ENCODE measurements at places on chromosomes 1 and 21. TPM values are rescaled to one million over a fixed set of nuclear protein-coding genes. Genes with fewer than 3 reads are reported as not detected.

DNA sequence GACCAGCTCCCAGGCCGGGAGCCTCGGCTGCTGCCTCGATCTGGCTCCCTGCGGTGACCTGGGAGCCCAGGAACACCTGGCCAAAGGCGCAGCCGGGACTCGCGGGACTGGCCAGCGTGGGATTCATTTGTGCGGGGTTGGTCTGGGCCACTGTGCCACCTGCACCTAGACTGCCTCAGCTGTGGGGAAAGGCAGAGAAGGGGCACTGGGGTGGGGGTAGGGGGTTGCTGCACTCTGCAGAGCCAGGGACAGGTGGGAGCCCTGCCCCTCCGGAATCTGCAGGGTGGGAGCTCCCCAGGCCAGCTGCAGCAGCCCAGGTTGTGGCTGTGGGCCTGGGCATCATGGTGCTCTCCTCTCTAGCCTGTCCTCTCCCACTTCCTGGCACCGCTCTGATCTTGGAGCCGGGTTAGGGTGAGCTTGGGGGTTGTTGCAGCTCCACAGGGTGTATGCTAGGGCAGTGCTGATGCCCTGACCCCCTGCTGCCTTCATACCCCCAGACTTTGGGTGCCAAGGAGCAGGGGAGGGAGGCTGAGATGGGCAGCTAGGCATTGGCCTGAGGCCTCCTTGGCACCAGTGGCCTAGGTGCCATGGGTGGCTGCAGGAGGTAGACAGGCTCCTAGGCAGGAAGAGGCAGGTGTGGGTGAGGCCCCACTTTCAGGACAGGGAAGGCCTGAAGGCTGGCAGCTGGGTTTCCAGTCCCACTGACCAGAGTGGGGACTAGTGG lies 57.5 kb upstream of the ETV3 start:
- H3K27ac ChIP-seq, result no peak overlapping the region
- no peaks in the 10 kb centered on the region for H3K27me3 ChIP-seq
- H3K4me3 ChIP-seq, result no peak overlapping the region
- no peaks in the 10 kb centered on the region for H3K36me3 ChIP-seq

- no peaks in the 10 kb centered on the region for H3K27me3 ChIP-seq
- no peaks in the 10 kb centered on the region for H3K36me3 ChIP-seq
- peaks cover 31% of the 10 kb centered on the region for H3K4me1 ChIP-seq
- H3K4me3 ChIP-seq, result no peak overlapping the region
Observed at GRCh38 chr21:45889961-45890360, 91.6 kb upstream of the COL6A1 start.

GRCh38 chr1:97864615-97865014 lies 56.2 kb downstream of the DPYD start:
- H3K36me3 ChIP-seq, result no peaks in the 10 kb centered on the region
- H3K27ac ChIP-seq, result no peak overlapping the region
- H3K27me3 ChIP-seq, result no peaks in the 10 kb centered on the region
- no peak for DNase-seq
- H3K4me3 ChIP-seq, result no peak overlapping the region

GRCh38 chr1:155942578-155943141 lies 1.2 kb downstream of the RXFP4 start:
- no peak overlapping the region for H3K4me3 ChIP-seq
- no peak overlapping the region for H3K27ac ChIP-seq
- peaks cover 29% of the 10 kb centered on the region for H3K4me1 ChIP-seq
- H3K36me3 ChIP-seq, result no peaks in the 10 kb centered on the region
- DNase-seq, result no peak
- no peaks in the 10 kb centered on the region for H3K27me3 ChIP-seq

DNA sequence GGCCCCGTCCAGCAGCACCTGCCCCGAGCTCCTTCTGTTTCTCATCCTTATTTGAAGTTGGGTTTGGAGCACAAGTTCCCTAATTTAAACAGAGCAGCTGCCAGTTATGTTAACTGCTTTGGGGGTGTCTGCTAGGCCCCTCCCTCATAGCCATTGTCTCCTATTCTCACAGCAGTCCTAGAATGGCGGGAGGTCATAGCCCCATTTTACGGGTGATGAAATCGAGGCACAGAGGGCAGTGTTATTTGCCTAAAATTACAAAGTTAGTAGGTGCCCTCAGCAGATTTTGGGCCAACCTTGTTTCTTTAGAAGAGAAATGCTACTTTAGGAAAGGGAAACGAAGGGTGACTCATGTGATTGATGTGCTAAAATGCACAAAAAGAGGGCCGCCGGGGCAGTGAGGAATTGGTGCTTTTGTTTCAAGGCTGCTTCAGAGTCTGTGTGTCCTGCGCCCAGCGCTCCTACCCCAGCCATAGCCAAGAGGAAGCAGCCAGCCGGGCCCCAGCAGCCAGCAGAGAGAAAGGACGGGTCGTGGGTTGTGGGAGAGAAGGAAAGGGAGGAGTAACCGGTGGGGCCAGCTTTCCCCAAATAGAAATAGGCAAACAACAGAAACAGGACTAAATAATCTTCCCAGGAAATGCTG lies 13.0 kb downstream of the VANGL1 start:
- H3K27me3 ChIP-seq, result no peaks in the 10 kb centered on the region
- no peak for DNase-seq
- peaks cover 37% of the 10 kb centered on the region for H3K4me1 ChIP-seq
- H3K4me3 ChIP-seq, result no peak overlapping the region
- H3K36me3 ChIP-seq, result peaks cover 20% of the 10 kb centered on the region

PGBD5 gene
- total RNA-seq, result 0.98 TPM

YOD1 gene
- total RNA-seq, result 25.3 TPM
